Non-pigmented ciliary epithelial cell (primary cell): ENCODE measurements at places on chromosomes 6 and 20.

- DNase-seq: no peak
Measured at GRCh38 chr6:156977527-156978291, 200.5 kb downstream of the ARID1B start.

- no peak for DNase-seq
Measured at GRCh38 chr20:33211817-33212424, 5.2 kb upstream of the BPIFA3 start.

DNA sequence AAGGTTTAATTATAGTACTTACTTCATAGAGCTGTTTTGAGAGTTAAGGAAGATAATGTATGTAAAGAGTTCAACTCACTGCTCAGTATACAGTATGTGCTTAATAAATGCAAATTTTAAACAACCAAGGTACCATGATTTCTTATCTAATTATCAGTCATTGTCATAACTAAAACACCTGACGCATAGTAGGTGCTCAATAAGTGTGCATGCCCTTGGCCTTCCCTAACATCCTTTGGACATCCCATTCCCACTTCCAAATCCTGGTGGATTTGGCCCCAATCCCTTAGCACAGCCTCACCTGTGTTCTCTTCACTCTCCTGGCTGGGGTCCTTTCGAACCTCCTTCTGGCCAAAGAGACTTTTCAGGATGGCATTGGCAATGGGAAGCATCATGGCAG is 41.1 kb downstream of the SLC13A3 start:
- no peak for DNase-seq

DNA sequence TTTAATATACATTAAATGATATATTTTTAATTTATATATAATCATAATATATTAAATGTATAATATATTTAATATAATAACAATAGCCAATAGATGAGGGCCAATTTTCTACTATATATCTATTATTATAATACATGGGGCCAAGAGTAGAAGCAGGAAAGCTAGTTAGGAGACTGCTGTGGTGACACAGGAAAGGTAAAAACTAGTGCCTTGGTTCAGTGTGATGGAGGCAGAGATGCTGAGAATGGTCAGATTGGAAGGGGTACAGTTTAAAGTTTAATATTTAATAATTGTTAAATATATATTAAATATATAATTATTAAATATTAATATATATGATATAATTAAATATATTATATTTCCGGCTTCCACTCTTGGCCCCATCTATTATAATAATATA is 102.9 kb upstream of the RNF217 start:
- DNase-seq: no peak

DNA sequence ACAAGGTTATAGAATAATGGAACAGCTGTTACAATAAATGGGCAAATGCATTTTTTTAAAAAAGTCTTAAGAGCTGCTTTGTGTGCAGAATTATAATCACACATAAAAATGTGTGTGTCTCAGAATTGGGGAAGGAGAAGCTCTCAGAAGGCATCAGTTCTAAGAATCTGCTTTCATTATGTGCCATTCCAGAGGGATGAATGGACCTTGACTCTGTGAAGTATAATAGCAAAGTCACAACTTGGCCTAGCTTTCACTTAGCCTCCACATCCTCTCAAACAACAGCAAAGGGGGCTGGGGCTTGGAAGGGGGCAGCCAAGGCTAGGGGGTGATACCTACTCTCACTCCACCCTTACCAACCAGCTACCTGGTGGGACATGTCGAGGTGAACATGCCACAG is 265.0 kb downstream of the CDC5L start:
- DNase-seq: no peak

- DNase-seq: no peak
Measured at GRCh38 chr6:146709036-146709622, 110.4 kb downstream of the ADGB start.

GRCh38 chr6:154433477-154434241 is 76.8 kb downstream of the CNKSR3 start:
- DNase-seq: no peak

DNA sequence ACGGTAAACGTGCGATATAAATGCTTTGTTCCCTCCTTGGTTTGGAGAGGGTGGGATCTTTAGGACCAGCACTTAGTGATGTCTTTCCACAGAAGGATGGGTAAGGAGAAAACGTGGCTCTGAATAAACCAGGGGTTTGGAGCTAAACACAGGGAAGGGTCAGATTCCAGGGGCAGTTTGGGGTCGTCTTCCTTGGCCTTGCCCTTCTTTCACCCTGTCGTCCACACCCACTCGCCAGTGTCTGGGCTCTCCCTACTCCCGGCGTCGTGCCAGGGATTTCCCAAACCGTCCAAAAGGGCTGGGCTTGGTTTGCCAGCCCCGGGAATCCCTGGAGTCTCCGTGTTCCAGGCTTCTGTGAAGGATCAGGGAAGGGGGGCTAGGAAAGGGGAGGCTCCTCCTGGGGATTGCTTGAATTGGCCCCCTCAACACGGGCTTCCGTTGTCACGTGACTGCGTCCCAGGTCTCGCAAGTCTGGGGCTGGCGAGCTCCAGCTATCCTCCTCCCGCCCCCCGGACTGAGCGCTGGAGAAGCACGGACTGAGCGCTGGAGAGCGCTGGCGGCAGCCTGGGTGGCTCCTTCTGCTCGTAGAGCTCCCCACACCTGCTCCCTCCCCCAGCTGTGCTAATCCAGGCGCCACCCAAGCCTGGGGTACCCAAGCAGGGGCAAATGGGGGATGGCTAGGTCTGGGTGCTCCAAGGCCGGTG is 9.4 kb upstream of the ARMC12 start:
- DNase-seq: no peak

- DNase-seq: no peak
Measured at GRCh38 chr20:22382742-22383141, 201.6 kb downstream of the FOXA2 start.
